Hippocampal formation (tissue), 2 donors: ENCODE measurements at places on chromosomes 4 and X.

- no peak for DNase-seq
These were observed 173.9 kb upstream of the PGRMC2 start for GRCh38 chr4:128461291-128462102.

- no peak for DNase-seq
These were observed 78.7 kb upstream of the RASGEF1B start for GRCh38 chr4:81550388-81550859.

DNA sequence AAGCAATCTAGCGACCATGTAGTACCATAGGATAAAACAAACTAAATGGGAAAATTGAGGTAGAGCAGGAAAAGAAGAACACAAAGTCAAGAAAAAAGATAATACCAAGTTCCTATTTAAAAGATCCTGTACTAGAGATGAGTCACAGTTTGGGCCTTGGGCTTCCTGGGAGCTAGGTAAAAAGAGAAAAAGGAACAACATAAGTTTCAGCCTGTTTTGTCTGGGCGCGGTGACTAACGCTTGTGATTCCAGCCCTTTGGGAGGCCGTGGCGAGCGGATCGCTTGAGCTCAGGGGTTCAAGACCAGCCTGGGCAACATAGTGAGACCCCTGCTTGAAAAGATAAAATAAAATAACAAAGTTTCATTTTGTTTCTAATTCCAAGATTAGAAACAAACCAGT lies 14.0 kb upstream of the TMEM156 start:
- no peak for DNase-seq

- no peak for DNase-seq
These were observed 6.3 kb upstream of the LETM1 start for GRCh38 chr4:1862055-1862911.

DNA sequence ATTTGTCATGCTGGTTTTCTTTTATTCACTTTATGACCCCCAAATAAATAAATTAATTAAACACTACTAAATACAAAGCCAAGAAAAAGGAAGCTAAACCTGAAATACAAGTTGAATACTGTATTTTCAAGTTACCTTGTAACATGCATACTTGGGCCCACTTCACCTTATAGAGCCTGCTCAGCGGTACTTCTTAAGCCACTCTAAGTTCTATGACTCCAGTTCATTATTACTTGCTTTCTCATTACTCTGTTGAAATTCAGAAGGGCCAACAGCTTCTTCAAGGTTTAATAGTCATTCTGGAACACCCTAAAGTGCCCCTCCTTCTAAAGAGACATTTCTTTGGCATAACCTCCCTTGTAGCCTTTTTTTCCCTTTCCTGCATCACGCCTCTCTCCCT lies 844.5 kb downstream of the RPA4 start:
- DNase-seq = no peak

DNA sequence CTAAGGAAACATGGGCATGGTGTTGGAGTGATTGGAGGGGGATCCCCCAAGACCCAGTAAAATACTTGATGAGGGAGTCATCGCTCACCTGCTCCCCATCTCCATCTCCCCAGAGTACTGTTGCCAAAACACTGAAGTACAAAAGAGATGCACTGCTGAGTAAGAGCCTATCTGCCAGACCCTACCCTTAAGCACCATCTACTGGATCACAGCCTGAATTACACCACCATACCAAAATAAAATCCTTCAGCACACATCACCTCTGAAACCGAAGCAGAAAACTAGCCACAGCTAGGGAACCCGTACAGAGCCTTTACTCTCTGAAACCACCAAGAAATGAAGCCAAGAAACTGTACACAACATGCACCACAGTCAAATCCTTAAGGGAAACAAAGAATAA lies 466.3 kb upstream of the ACTRT1 start:
- DNase-seq = no peak

- no peak for DNase-seq
These were observed 117.5 kb downstream of the DNAAF6 start for GRCh38 chrX:107323786-107324492.

- DNase-seq = no peak
These were observed 29.2 kb upstream of the MXD4 start for GRCh38 chr4:2290974-2291704.

- DNase-seq = no peak
These were observed 678 bp downstream of the DNAAF6 start for GRCh38 chrX:107207089-107207488.

DNA sequence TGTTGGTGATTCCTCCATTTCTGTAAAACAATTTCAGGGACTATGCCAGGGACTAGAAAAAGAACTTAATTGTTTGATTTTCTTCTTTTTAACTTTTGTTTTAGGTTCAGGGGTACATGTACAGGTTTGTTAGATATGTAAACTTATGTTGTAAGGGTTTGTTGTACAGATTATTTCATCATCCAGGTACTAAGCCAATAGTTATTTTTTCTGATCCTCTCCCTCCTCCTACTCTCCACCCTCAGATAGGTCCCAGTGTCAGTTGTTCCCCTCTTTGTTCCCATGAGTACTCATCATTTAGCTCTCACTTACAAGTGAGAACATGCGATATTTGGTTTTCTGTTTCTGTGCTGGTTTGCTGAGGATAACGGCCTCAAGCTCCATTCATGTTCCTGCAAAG lies 70.8 kb upstream of the BOD1L1 start:
- DNase-seq = no peak

DNA sequence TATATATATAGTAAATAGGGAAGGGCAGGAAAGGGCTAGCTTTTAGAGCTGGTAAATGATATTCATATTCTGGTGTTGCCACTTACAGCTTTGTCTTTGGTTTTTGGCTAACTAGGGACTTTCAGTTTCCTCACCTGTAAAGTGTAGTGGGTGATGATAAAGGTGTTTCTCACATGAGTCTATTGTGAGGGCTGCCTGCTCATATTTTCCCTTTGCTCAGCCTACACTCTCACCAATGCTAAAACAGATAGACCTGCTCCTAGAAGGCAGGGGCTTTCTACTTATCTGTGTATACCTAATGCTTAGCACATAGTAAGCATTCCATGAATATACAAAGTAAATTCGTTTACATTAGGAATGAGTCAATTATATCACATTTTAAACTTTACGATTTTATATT lies 137.2 kb upstream of the HS3ST1 start:
- DNase-seq = no peak

DNA sequence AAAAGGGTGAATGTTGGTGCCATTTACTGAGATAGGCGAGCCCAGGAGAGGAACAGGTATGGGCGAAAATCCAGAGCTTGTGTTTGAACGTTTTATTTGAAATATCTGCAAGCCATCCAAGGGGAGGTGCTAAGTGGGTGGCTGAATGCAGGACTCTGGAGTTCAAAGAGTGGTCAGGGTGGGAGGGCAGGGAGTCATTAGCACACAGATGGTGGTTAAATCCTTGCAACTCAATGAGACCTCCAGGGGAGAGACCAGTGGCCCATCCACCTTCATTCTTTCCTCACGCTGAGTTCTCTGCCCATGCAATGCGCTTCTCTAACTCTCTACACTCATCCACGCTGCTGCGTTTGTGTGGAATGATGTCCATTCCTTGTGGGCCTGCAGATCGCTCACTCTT lies 101.1 kb downstream of the VCX3B start:
- DNase-seq = no peak

DNA sequence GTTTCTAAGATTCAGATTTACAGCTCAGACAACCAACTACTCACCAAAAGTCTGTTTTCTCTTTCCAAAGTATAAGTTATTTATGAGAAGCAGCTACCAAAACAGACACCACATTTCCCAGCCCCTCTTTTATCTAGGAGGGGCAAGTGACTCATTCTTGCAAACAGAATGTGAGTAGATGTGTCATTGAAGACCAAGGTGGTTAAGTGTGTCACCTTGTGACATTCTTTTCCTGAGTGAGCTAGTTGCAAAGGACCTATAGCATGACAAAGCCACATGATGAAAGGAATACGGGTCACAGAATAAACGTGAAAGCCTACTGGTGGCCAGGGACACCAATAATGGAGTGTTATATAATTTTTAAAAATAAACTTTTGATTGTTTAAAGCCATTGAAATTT lies 50.0 kb downstream of the SLC7A11 start:
- no peak for DNase-seq

DNA sequence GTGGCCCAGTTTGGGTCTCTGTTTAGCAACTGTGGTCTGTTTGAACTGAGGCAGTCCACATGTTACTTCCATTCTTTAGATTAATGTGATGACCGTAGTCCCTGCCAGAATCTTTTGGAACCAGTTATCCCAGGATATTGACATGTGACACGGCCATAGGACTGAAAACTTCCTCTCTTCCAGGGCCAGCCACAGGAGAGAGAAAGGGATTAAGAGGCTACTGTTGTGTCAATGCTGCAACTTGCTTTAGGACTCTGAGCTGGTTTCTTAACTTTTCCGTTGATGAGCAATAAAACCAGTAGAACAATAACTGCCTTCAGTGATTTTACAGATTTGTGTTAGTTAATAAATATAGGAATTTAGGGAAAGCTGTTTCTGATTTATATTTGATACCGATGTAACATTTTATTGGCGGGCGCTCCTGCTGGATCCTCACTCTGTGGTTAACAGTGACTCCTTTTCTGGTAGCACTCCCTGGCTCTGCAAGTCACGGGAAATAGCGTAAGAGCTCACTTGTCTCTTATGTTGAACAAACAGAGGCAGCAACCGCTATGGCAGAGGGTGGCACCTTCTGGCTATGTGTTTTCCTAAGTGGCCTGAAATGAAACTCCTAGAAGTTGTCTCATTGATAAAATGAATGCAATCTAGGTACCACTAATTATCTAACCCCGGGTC lies 2.5 kb downstream of the TENM3 start:
- DNase-seq = no peak

- no peak for DNase-seq
These were observed 14.7 kb downstream of the HELQ start for GRCh38 chr4:83440899-83441298.

DNA sequence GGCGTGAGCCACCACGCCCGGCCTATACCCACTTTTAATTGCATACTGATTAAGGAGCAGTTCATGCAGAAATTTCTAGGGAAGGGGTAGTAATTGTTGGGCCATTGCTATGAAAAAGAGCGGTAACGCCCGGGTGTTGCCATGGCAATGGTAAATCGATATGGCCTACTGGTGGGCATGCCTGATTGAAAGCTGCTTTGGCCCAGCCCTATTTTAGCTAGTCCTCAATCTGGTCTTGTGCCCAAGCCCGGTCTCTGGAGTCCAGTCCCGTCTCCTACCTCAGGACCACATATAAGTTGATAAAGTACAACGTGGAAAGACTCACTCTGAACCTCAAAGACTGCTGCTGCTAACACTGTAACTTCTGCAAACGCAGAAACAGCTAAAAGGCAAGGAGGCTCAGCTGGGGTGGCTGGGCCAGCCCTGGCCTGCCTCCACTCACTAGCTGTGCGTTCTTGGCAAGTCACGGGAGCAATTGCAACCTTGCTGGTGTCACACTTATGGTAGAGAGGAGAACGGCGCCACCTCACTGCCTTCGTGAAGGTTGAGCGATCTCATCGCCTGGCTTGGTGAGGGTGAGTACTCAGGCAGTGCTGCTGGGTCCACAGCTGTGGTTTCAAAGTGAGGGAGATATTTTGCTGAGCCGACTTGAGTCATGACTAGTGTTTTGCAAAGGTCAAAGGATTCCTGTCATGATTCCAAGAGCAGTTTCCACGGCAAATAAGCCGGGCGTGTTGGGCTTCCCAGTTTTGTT lies 57.0 kb upstream of the GRPEL1 start:
- DNase-seq = no peak

DNA sequence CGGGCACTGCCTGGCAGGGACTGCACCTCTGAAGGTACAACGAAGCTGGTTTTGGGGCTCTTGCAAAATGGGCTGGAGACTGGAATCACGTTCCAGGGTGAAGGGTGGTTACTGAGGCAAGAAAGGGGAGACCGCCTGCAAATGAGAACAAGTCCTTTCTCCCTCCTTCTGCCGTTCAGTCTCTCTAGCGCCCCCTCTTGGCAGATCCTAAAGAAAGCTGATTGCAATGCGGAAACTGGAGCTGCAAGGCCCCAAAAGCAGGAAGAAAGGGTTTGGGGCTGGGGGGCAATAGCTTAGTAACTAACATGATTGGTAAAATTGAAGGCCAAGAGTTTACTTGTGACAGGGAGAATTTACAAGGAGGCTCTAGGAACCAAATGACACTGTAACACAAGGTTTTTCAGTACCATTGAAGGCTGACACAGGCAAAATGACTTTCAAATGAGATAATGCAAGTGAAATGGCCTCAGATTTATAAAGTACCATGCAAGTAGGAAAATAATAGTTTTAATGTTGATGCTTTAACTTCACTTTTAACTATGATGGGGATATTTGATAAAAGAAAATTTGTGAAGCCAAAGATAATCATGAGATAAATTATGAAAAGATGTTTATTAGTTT lies 222.7 kb upstream of the HAND2 start:
- DNase-seq = no peak

GRCh38 chr4:145436796-145437195 lies 44.9 kb upstream of the SMAD1 start:
- no peak for DNase-seq

DNA sequence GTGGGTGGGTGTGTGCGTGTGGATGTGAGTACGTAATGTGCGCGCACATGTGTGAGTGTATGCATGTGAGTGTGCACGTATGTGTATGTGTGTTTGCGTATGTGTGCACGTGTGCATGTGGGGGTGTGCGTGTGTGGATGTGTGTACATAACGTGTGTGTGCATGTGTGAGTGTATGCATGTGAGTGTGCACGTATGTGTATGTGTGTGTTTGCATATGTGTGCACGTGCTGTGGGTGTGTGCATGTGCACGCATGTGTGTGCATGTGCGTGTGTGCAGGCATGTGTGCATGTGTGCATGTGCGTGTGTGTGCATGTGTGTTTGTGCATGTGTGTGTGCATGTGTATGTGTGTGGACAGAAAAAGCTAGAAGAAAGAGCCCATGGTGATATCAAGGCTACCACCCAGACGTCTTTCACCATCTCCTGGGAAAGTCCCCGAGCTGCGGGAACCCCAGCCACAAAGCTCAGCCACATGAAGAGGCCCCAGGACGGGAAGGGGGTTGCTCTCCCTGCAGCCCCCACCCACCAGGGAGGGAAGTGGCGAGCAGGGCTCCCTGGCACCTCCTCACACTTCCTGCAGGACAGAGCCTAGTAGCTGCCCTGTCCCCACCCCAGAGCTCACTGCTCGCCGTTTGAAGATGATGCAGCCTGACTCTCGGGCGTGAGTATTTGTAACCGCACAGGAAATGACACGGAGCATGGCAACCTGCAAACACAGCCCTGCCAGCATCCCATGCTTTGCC lies 108.3 kb downstream of the DCTD start:
- no peak for DNase-seq

- no peak for DNase-seq
These were observed 108.3 kb upstream of the RPS6KA3 start for GRCh38 chrX:20374900-20375438.

DNA sequence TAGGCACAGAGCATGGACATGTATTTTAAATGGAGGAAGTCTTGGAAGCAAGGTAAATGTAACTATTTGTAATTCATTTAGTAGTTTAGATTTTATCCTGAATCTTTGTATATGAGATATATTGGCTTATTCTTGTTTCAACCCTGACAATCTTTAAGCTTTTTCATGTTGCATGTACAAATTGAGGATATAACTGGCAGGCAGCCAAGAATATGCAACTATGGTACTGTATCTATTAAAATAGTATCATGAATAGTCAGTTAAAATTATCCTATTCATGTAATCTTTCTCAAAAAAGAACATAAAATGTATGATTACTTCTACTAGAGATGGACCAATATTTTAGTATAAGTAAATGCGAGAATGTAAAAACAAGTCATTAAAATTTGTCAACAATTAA lies 1141.5 kb downstream of the PCDH18 start:
- DNase-seq = no peak
